ENCODE measurements at places on chromosomes 2 and 18. TPM values are rescaled to one million over a fixed set of nuclear protein-coding genes. Genes with fewer than 3 reads are reported as not detected.

- DNase-seq: no peak
Observed at GRCh38 chr18:22699629-22700028, 233.5 kb upstream of the RBBP8 start.

ZNF804A gene
- not detected for total RNA-seq

GRCh38 chr2:127826047-127826446 is 15.1 kb upstream of the WDR33 start:
- DNase-seq: no peak

HNRNPLL gene
- 53.4 TPM for total RNA-seq

DNA sequence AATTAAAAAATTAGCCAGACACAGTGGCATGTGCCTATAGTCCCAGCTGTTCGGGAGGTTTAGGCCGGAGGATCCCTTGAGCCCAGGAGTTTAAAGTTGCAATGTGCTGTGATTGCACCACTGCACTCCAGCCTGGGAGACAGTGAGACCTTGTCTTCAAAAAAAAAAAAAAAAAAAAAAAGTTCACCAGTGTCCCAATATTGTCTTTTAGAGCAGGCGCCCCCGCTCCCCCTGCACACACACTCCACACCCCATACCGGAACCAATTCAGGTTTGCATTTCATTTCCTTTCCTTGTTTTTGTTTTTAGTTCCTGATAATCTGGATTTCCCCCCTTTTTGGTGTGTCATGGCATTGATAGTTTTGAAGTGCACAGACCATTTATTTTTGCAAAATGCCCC is 10.4 kb downstream of the TMEM87B start:
- no peak for DNase-seq

DNA sequence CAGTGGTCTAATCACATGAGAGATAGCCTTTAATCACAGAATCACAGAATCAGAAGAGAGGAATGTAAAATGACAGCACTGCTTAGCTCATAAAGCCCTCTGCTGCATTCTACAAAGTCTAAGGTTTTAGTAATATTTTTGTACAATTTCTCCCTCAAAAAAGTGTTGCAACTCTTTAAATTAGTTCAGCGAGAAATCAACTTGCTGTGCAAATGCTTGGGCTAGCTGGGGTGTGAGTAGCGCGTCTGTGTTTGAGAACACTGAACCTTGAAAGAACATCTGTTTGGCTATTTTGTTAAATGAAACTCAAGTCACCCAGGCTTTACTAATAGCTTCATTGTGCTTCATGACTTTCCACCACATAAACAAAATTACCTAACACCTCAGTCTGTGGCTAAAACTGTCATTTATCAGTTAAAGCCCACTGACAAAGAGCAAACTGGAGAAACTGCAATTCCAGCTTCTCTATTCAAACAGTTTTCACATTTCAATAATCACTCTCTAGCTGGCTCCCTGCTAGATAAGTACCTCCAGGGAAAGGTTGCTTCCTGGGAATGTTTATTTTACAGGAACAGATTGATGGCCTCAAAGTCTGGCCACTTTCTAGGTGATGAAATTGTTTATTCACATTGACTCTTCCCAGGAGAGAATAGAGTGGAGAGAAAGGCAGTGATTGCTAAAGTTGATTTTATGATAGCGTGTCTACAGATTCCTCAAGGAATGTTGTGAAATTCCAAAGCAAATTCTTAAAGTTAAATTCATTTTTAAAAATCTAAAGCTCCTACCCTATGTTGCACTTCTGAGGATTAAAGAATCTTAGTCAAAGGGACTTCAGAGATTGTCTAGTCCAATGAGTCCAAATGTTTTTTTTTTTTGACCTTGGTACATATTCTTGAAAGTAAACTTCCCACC is 36.0 kb upstream of the STAT1 start:
- no peak for DNase-seq

GRCh38 chr2:11767779-11768178 is 21.3 kb downstream of the LPIN1 start:
- no peak for DNase-seq

KCNF1 gene
- 0.70 TPM for total RNA-seq

DNA sequence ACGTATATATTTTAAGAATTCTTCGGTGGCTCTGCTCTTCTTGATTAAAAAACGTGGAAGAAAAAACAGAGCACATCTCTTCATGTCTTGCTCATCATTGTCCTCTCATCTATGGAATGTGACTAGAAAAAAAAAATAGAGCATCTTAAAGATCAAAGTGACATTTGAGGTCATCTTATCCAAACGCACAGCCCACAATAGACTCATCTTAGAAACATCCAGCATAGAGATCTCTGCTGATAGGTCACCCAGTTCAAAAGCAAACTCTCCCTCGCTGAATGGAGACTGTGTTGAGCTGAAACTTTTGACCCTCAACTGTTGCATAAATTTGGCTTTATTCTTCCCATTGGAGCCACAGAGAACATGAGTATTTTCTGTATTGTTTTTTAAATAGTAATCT is 65.2 kb downstream of the CMPK2 start:
- no peak for DNase-seq

GRCh38 chr2:98394595-98395153 is 48.4 kb downstream of the CNGA3 start:
- DNase-seq: peak; percentile 36

DNA sequence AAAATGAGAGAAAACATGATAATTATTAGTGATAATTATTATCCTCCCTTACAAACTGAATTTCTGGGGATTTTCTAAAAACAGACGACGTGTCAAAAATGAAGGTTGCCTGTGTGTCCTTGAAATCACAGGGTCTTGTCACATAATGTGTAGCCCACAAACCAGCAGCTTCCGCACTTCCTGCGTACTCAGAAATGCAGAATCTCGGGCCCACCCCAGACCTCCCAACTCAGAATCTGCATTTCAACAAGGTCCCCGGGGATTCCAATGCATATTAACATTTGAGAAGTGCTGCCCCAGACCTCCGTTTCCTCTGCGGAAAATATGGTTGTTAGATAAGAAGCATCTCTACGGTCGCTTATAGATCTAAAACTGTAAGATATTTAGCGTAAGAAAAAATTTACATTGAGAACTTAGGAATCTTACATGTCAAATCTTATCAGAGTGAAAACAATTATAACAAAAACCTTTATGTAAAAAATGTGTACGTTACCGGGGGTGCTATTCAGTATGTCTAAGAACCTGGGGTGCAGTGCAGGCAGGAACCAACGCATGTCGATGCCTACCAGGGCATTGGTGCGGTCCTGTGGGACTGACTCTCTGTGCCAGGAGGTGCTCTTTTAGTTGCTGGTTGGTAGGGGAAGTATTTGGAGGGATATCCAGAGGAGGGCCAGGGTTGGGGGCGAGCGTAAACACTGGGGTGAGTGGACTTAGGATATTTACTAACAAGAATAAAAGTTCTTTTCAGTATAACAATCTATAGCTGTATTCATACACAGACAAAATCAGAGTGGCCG is 15.2 kb downstream of the CDKL4 start:
- peak; percentile 84 for DNase-seq

APCDD1 gene
- total RNA-seq: 1.0 TPM

- DNase-seq: no peak
Observed at GRCh38 chr2:205827809-205828365, 145.6 kb downstream of the NRP2 start.

DNA sequence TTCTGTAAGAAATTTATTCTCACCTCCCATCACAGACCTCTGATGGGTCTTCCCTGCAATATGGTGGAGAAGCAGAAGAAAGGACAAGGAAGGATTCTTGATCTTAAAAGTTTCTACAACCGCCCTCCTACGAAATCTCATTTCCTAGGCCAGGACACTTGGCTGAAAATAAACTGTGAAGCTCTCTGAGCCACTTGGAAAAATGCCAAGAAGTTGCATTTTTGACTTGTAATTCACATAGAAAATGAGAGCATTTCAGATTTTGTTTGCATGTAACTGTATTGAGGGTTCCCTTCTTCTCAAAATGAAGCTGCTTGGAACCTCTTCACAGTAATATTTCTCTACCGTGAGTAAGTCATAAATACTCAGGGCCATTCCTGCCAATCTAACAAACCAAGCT is 458.3 kb upstream of the SLC14A2 start:
- no peak for DNase-seq

GAREM2 gene
- total RNA-seq: 23.8 TPM

PRLH gene
- not detected for total RNA-seq

GRCh38 chr2:135030826-135031225 is 16.4 kb downstream of the MAP3K19 start:
- peak; percentile 52 for DNase-seq

RUFY4 gene
- 0.04 TPM for total RNA-seq

GRCh38 chr2:45128580-45128997 is 119.3 kb upstream of the SIX2 start:
- no peak for DNase-seq

C1QL2 gene
- 0.69 TPM for total RNA-seq

SLC5A7 gene
- 0.17 TPM for total RNA-seq

- no peak for DNase-seq
Observed at GRCh38 chr18:21146016-21146415, 34.4 kb upstream of the ROCK1 start.

- no peak for DNase-seq
Observed at GRCh38 chr2:236876642-236877041, 209.0 kb upstream of the COPS8 start.

- DNase-seq: no peak
Observed at GRCh38 chr2:205858275-205858674, 176.0 kb downstream of the NRP2 start.

DNA sequence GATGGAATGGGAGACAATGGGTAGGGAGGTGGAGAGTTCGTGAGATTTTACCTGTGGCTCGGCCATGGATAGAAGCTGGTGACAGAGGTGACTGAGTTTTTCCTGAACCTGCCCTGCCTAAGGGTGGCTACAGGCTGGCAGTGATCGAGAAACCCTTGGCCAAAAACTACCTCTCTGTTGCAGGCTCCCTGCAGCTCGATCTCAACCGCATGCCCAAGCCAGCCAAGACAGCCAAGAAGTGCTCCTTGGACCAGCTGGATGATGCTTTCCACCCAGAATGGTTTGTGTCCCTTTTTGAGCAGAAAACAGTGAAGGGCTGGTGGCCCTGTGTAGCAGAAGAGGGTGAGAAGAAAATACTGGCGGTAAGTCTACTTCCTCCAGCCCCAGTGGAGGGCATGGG is 225.5 kb downstream of the DYSF start:
- DNase-seq: no peak

PID1 gene
- total RNA-seq: 4.0 TPM

ANKRD29 gene
- 6.6 TPM for total RNA-seq

- DNase-seq: peak; percentile 59
Observed at GRCh38 chr2:219638217-219638947, 11.0 kb downstream of the SLC4A3 start.

DNA sequence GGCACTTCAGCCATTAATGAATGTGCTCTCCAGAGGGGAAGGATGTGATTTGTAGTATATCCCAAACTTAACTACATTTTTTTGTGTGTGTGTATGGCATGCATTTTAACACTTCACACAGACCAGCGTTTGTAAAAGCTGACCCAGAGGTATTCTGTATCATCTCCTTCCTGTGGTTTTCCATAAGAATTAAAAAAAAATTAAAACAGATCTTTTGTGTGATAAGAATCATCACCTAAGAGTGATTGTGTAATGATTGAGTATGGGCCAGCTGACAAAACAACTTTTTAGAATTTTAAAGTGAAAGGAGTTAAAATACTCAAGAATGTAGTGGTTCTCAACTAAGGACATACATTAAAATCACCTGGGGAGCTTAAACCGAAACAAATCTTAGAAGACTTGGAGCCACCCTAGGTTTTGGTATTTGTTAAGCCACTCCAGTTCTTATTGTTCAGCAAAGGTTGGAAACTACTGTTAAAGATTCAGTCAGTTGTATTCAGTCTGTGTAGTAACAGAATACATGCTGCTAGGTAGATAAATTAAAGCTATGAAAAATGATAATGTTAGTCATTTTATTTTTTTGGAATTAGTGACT is 120.1 kb downstream of the HAUS1 start:
- no peak for DNase-seq

GRCh38 chr18:7601246-7601615 is 34.1 kb downstream of the PTPRM start:
- DNase-seq: peak; percentile 48

CMPK2 gene
- 0.12 TPM for total RNA-seq

- no peak for DNase-seq
Observed at GRCh38 chr2:58604096-58604495, 363.0 kb upstream of the FANCL start.

- DNase-seq: no peak
Observed at GRCh38 chr2:69033461-69034095, 20.6 kb downstream of the ANTXR1 start.

STEAP3 gene
- 18.2 TPM for total RNA-seq

- DNase-seq: peak; percentile 91
Observed at GRCh38 chr18:12271376-12272235, 17.4 kb downstream of the CIDEA start.

GRCh38 chr2:231163011-231163410 is 35.4 kb upstream of the ARMC9 start:
- peak; percentile 26 for DNase-seq

DNA sequence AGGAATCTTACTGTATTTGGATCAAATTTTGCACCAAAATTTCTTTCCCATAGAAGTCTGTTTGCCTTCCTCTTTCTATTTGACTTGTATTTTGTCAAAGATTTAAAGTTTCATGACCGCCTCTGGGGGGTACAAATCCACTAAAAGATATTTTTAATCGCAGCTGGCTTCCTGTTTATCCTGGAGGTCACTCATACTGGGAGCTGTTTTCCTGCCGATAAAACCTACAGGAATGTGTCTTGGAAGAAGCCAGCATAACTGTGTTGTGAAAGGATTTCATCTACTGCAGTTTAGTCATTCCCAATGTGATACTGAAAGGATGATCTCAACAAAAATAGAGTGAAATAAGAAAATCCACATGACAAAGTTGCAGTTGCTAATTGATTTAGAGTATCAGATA is 184.0 kb downstream of the RIT2 start:
- no peak for DNase-seq

DNA sequence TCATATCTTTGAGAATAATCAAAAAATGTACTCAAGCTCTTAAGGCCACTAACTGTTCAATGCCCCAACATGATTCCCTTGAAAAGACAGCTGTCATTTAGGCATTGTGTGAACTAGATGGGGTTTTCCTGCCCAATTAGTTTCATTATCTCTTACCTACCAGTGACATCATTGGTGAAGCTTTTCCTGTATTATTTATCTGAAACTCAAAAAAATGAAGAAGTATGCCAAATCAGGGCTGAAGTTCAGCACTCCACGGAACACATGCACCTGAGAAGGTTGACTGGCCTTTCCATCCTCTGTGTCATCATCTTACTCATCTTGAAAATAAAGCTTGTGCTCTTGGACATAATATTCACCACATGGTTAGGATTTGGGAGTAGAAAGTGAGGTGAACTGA is 126.4 kb downstream of the TXNL1 start:
- DNase-seq: no peak

HOXD1 gene
- total RNA-seq: 0.39 TPM

DNA sequence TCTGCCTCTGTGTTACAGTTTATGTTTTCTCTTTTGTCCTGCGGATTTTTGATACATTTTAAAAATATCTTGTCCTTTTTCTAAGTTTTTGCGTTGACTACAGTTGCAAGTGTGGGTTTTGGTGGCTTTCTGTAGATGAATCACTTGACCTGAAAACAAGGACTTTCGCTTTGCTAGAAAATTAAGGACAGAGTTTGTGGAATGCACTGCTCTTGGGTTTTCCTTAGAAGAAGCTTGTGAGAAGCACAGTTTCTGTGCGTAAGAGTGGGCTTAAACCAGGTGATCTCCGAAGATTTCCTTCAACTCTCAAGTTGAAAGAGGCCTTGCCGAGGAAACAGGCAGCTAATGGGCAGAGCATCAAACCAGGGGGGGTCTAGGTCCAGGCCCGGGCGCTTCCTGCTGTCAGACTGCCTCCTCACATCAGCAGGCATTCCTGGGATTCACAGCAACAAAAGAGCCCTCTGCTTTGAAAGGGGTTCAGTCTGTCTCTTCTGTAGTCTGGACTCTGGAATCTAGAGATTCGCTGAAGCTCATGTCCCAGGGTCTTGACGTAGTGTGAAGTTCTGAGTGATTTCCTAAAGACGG is 17.3 kb downstream of the NCK2 start:
- DNase-seq: peak; percentile 93

Data from GM23338 (cell line).